ENCODE measurements at places on chromosomes 4 and X. TPM values are rescaled to one million over a fixed set of nuclear protein-coding genes. Genes with fewer than 3 reads are reported as not detected.

GRCh38 chrX:50770702-50771101 lies 43.3 kb downstream of the SHROOM4 start:
- H3K36me3 ChIP-seq: no peaks in the 10 kb centered on the region
- no peaks in the 10 kb centered on the region for H3K27me3 ChIP-seq
- H3K4me1 ChIP-seq: no peaks in the 10 kb centered on the region
- DNase-seq: no peak

DNA sequence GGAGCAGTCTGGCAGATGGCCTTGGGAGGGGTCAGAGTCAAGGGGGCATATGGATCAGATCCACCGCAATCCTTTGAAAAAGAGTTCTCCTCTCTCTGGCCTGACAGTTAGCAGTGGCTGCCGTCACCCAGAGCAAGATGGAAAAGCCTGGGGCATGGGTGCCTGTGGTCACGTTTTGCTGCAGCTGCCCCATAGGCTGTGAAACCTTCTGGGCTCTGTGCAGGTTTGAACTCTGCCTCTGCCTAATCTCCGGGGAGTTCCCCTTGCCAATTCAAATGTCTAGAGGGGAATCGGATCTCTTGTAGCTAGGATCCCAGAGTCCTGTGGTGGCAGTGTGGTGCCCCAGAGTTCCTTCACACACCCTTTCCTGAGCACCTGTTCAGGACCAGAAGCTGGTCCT lies 23.4 kb upstream of the ANKRD17 start:
- H3K27ac ChIP-seq: no peak overlapping the region
- no peaks in the 10 kb centered on the region for H3K27me3 ChIP-seq
- DNase-seq: no peak
- no peaks in the 10 kb centered on the region for H3K4me1 ChIP-seq

Gene NEUROG2
- not detected for total RNA-seq

GRCh38 chrX:78357342-78358055 lies 30.1 kb upstream of the CYSLTR1 start:
- H3K4me1 ChIP-seq: no peaks in the 10 kb centered on the region
- no peak for DNase-seq
- H3K27ac ChIP-seq: no peak overlapping the region
- H3K4me3 ChIP-seq: no peak overlapping the region
- H3K36me3 ChIP-seq: no peaks in the 10 kb centered on the region
- no peaks in the 10 kb centered on the region for H3K27me3 ChIP-seq

GRCh38 chr4:108370291-108371141 lies 201.8 kb upstream of the LEF1 start:
- no peaks in the 10 kb centered on the region for H3K4me1 ChIP-seq
- no peaks in the 10 kb centered on the region for H3K36me3 ChIP-seq
- DNase-seq: no peak
- H3K27ac ChIP-seq: no peak overlapping the region

DNA sequence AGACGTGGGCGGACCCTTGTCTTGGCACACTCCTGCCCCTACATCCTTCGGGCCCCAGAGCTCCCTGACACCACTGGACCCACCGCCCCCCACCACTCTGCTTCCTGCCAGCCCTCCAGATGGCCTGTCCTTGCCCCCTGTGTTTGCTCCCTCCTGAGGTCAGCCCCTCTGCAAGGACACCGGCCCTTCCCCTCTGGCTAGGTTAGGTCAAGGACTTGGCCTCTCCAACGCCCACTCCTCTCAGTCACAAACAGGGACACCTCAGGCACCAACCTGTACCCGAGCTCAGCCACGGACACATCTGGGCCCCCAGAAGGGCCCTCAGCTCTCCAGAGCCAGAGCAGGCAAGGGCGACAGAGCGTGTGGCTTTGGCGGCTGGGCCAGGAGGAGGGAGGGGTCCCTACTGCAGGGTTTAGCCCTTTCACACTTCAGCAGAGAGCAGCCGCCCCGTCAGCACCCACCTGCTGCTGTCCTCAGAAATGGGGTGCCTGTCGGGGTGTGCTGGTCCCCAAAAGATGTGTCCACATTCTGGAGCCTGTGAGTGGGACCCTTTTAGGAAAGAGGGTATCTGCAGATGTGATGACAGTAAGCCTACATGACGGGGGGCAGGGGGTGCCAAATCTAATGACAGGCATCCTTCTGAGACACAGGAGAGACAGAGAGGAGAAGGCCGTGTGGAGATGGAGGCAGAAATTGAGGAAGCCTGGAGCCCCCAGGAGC lies 23.5 kb upstream of the DUSP9 start:
- H3K36me3 ChIP-seq: no peaks in the 10 kb centered on the region
- DNase-seq: no peak
- no peak overlapping the region for H3K4me3 ChIP-seq

Gene GPR34
- not detected for total RNA-seq

GRCh38 chr4:44017422-44017739 lies 431.2 kb downstream of the KCTD8 start:
- peak overlapping the region; percentile 72 for H3K4me3 ChIP-seq
- peak overlapping the region; percentile 82 for H3K27ac ChIP-seq
- H3K4me1 ChIP-seq: no peaks in the 10 kb centered on the region
- DNase-seq: peak; percentile 4
- H3K27me3 ChIP-seq: no peaks in the 10 kb centered on the region
- no peaks in the 10 kb centered on the region for H3K36me3 ChIP-seq

DNA sequence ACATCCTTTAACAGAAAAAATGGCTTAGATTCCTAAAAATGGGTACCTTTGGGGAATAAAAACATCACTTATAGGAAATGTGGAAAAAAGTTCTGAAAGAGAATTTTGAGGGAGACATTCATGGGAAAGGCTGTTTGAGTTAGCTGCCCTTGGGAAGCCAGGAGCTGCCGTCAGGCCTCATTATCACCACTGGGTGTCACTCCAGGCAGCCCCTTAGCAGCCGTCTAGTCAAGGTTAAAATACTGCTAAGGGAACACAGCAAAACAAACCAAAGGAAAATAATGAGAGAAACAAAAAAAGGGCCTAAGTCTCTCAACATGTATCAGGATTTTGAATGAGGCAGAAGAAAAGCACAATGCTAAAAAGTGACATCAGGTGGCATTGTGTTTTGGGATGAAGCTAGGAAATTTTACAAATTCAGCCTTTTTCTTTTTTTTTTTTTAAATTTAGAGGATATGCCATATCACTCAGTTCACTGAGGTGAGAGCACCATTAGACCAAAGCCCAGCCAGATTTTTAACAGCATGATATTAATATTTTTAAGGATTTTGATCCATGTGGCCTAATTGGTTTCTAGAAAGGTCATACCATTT lies 235.3 kb downstream of the GPAT3 start:
- H3K27me3 ChIP-seq: no peaks in the 10 kb centered on the region
- H3K36me3 ChIP-seq: no peaks in the 10 kb centered on the region
- DNase-seq: peak; percentile 18
